ENCODE measurements at places on chromosomes 4 and X.

GRCh38 chr4:138891631-138892031 is 124.0 kb upstream of the NOCT start:
- peaks cover 11% of the 10 kb centered on the region for H3K4me1 ChIP-seq
- peaks cover 15% of the 10 kb centered on the region for H3K27me3 ChIP-seq
- no peak for DNase-seq
- no peaks in the 10 kb centered on the region for H3K36me3 ChIP-seq
- H3K27ac ChIP-seq, result no peak overlapping the region

GRCh38 chrX:16177260-16177659 is 10.0 kb downstream of the MAGEB17 start:
- no peak overlapping the region for H3K4me3 ChIP-seq
- H3K4me1 ChIP-seq, result no peaks in the 10 kb centered on the region
- DNase-seq, result no peak
- H3K27ac ChIP-seq, result no peak overlapping the region
- peaks cover 2% of the 10 kb centered on the region for H3K27me3 ChIP-seq

- H3K27me3 ChIP-seq, result no peaks in the 10 kb centered on the region
- no peaks in the 10 kb centered on the region for H3K36me3 ChIP-seq
- H3K4me3 ChIP-seq, result no peak overlapping the region
- peaks cover 43% of the 10 kb centered on the region for H3K4me1 ChIP-seq
- DNase-seq, result no peak
Measured at GRCh38 chr4:40180356-40180755, 16.5 kb upstream of the RHOH start.

DNA sequence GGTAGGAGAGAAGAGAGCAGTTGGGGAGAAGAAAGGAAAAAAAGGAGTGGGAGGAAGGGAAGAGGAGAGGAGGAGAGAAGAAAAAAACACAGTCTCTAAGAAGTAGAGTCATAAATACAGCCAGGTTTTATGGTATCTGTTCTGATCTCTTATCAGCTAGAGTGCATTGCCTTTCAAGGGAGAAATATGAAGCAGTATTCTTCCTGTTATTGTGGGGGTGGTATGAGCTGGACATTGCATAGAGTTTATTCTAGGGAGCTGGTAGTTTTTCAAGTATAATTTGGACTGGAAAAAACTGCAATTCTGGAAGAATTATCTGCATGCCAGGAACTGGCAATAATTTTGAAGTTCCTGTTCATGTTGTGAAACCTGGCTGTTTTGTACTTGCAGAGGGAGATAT is 54.9 kb upstream of the TAB3 start:
- H3K27me3 ChIP-seq, result no peaks in the 10 kb centered on the region
- H3K36me3 ChIP-seq, result no peaks in the 10 kb centered on the region
- no peaks in the 10 kb centered on the region for H3K4me1 ChIP-seq

- no peak for DNase-seq
- no peaks in the 10 kb centered on the region for H3K27me3 ChIP-seq
- no peak overlapping the region for H3K4me3 ChIP-seq
- no peak overlapping the region for H3K27ac ChIP-seq
Measured at GRCh38 chr4:126799416-126799815, 833.3 kb upstream of the INTU start.

DNA sequence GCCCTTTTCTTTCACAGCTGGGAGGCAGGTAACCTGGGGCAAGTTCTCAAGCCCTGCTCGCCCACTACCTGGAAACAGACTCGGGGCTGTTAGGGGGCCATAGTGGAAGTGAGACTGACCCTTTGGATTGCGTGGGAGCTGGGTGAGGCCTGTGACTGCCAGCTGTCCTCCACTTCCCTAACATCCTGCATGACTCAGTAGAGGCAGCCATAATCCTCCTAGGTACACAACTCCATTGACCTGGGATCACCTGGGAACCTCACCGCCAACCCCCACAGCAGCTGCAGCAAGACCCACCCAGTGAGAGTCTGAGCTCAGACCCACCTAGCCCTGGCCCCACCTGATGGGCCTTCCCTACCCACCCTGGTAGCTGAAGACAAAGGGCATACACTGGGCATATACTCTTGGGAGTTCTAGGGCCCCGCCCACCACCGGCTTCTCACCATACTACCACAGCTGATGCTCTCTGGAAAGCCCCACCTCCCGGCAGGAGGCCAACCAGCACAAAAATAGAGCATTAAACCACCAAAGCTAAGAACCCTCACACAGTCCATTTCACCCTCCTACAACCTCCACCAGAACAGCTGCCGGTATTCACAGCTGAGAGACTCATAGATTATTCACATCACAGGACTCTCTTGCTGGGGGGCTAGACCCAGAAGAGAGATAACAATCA is 61.1 kb upstream of the DCTD start:
- no peaks in the 10 kb centered on the region for H3K36me3 ChIP-seq
- DNase-seq, result peak; percentile 10
- H3K4me1 ChIP-seq, result peaks cover 24% of the 10 kb centered on the region
- H3K4me3 ChIP-seq, result no peak overlapping the region

DNA sequence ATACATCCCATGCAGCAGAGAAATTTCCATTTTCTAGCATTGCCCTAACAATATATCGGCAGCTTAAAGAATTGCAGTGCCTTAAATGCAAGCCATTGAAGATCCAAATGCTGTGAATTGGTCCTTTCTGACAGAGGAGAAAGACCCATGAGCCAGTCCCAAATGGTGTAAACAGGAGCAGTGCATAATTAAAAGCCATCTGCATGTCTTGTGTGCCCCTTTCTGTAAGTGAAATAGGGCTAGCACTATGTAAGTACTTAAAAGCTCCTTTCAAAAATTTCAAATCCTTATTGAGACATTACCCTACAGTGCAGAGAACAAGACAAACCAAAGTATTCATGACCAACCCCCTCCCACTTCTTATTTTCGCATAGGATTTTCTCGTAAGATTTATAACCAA is 108.7 kb upstream of the LCORL start:
- H3K4me1 ChIP-seq, result no peaks in the 10 kb centered on the region
- no peak for DNase-seq
- H3K27ac ChIP-seq, result no peak overlapping the region

DNA sequence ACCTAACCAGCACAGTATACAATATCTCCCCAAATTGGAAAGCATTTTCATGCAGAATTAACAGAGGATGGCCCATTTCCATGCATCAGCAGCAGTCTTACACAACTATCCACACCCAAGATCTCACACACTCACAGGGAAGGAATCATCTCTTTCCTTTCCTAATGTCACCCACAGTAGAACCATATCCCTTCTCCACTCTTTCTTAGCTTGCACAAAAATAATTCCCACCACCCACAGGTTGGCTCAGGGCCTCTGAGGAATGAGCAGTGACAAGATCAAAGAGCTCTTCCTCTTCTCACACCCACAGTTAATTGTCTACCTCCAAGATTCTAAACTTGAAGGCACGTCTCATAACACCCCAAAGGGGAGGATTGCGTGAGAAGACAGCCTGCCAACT is 217.7 kb upstream of the VEGFC start:
- no peak overlapping the region for H3K27ac ChIP-seq
- H3K27me3 ChIP-seq, result no peaks in the 10 kb centered on the region
- H3K4me1 ChIP-seq, result no peaks in the 10 kb centered on the region
- H3K4me3 ChIP-seq, result no peak overlapping the region
- H3K36me3 ChIP-seq, result no peaks in the 10 kb centered on the region

GRCh38 chrX:140712413-140713173 is 3.0 kb downstream of the LINC00632 start:
- H3K27ac ChIP-seq, result no peak overlapping the region
- H3K4me1 ChIP-seq, result peaks cover 7% of the 10 kb centered on the region
- peaks cover 2% of the 10 kb centered on the region for H3K27me3 ChIP-seq
- H3K4me3 ChIP-seq, result no peak overlapping the region
- DNase-seq, result peak; percentile 7
- H3K36me3 ChIP-seq, result no peaks in the 10 kb centered on the region

GRCh38 chr4:7910952-7911578 is 28.6 kb downstream of the AFAP1 start:
- H3K27me3 ChIP-seq, result no peaks in the 10 kb centered on the region
- H3K4me1 ChIP-seq, result peaks cover 28% of the 10 kb centered on the region
- no peak overlapping the region for H3K27ac ChIP-seq
- H3K36me3 ChIP-seq, result peaks cover 2% of the 10 kb centered on the region
- H3K4me3 ChIP-seq, result no peak overlapping the region

- DNase-seq, result no peak
- no peaks in the 10 kb centered on the region for H3K4me1 ChIP-seq
- no peaks in the 10 kb centered on the region for H3K27me3 ChIP-seq
- no peaks in the 10 kb centered on the region for H3K36me3 ChIP-seq
Measured at GRCh38 chr4:60805500-60806313, 394.4 kb upstream of the ADGRL3 start.

GRCh38 chrX:15511563-15511962 is 11.0 kb downstream of the BMX start:
- DNase-seq, result no peak
- no peaks in the 10 kb centered on the region for H3K4me1 ChIP-seq
- H3K36me3 ChIP-seq, result no peaks in the 10 kb centered on the region
- no peak overlapping the region for H3K27ac ChIP-seq
- no peak overlapping the region for H3K4me3 ChIP-seq

DNA sequence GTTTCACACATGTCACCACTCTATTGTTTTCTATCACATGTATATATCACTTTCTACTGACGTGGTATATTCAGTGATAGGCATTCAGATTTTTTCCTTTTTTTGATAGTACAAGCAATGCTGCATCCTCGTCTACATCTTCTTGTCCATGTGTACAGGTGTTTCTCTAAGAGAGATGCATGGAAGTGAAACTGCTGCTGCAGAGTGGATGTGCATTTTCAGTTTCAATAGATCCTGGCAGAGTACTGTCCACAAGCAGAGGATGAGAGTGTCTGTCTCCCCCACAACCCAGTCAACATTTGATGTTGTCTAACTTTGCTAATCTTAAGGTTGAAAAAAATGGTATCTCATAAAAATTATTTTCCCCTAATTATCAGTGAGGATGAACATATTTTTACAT is 194.0 kb upstream of the CASK start:
- no peaks in the 10 kb centered on the region for H3K36me3 ChIP-seq
- DNase-seq, result no peak
- H3K4me3 ChIP-seq, result no peak overlapping the region
- no peaks in the 10 kb centered on the region for H3K27me3 ChIP-seq
- H3K4me1 ChIP-seq, result no peaks in the 10 kb centered on the region

- H3K27me3 ChIP-seq, result no peaks in the 10 kb centered on the region
- DNase-seq, result no peak
- H3K4me3 ChIP-seq, result no peak overlapping the region
- no peaks in the 10 kb centered on the region for H3K36me3 ChIP-seq
Measured at GRCh38 chrX:115521741-115522140, 39.2 kb upstream of the PLS3 start.

DNA sequence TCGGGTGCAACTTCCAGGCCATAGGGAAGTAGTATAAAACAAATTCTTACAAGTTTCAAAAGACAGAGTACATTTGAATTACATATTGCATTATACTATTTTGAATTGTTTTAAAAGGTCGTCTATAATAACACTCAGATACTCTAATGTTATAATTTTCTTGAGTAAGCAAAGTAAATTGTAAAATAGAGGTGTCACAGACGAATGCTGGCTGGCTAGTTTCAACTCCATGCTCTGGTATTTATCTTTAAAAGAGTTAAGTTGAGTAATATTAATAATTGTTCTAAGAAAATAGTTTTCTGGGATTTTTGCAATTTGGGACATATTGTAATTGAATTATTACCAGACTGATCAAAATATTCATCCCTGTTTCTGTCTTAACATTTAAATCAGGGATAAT is 764.9 kb downstream of the TECRL start:
- H3K4me3 ChIP-seq, result no peak overlapping the region
- no peaks in the 10 kb centered on the region for H3K27me3 ChIP-seq
- no peaks in the 10 kb centered on the region for H3K36me3 ChIP-seq
- no peaks in the 10 kb centered on the region for H3K4me1 ChIP-seq
- no peak for DNase-seq
- H3K27ac ChIP-seq, result no peak overlapping the region

DNA sequence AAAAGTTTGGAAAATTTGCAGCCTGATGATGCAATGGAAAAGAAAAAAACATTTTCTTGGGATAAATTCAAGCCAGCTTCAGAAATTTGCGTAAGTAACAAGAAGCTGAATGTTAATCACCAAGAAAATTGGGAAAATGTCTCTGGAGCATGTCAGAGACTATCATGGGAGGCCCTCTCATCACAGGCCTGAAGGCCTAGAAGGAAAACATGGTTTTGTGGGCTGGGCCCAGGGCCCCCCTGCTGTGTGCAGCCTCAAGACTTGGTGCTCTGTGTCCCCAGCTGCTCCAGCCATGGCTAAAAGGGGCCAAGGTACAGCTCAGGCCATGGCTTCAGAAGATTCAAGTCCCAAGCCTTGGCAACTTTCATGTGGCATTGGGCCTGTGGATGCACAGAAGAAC is 1049.8 kb upstream of the GRIA3 start:
- no peak overlapping the region for H3K4me3 ChIP-seq
- no peaks in the 10 kb centered on the region for H3K27me3 ChIP-seq
- H3K36me3 ChIP-seq, result no peaks in the 10 kb centered on the region
- no peak overlapping the region for H3K27ac ChIP-seq
- no peaks in the 10 kb centered on the region for H3K4me1 ChIP-seq
- DNase-seq, result no peak

All from activated naive CD8-positive, alpha-beta T cell treated with anti-CD3 and anti-CD28 coated beads, Interleukin-2, amount 50 U/mL, for 24 hours (primary cell).